HCEC 1CT (cell line): ENCODE measurements at places on chromosomes 7 and 10.

GRCh38 chr7:106926892-106927291 is 61.8 kb downstream of the PIK3CG start:
- no peak for DNase-seq

DNA sequence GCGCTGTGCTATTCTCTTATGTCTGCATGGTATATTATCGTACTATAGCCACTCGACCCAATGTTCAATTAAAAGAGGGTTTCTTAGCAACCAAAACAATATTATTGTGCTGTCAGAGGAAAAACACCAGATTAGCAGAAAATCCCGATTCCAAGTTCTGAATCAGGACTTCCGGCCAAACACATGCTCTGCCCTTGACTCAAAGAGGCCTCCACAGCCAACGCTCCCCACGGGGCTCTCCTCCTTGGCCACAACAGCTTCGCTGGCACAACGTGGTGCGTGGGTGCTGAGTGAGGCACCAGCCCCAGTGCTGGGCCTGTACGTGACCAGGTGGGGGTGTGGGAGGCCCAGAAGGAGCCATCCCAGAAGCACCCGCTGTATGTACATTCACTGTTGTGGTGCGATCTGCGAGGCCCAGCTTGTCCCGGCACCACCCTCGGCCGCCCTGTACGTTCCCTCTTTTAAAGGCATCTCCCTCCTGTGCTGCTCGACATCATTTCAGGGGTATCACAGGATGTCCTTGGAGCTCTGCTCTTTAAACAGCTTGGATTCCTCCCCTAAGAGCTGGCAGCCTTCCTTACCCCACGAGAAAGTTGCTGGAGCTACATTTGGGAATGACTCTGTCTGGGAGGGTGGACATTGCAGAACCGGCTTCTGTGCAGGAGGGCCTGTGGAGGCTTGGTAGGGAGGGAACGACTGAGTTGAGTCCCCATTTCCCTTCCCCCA is 736.2 kb downstream of the PARD3 start:
- no peak for DNase-seq

DNA sequence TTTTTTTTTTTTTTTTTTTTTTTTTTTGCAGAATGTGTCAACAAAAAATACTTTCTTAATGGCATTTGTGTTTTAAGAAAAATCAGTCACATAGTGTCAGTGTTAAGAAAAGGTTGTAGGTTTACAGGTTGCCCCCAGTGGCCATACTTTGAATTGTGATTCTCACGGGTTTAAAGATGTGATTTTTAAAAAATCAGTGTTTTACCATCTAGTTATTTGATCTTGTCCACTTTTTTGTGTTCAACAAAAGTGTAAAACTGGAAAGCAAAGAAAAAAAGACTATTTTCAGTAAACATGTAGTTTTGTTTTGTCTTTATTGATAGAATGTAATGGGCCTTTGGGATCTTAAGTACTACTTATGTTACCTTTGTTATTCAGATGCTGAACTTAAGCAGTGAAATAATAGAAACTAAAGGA is 25.7 kb downstream of the SUV39H2 start:
- peak; percentile 42 for DNase-seq

- no peak for DNase-seq
These were observed 294.2 kb downstream of the GRID1 start for GRCh38 chr10:86072413-86072812.

DNA sequence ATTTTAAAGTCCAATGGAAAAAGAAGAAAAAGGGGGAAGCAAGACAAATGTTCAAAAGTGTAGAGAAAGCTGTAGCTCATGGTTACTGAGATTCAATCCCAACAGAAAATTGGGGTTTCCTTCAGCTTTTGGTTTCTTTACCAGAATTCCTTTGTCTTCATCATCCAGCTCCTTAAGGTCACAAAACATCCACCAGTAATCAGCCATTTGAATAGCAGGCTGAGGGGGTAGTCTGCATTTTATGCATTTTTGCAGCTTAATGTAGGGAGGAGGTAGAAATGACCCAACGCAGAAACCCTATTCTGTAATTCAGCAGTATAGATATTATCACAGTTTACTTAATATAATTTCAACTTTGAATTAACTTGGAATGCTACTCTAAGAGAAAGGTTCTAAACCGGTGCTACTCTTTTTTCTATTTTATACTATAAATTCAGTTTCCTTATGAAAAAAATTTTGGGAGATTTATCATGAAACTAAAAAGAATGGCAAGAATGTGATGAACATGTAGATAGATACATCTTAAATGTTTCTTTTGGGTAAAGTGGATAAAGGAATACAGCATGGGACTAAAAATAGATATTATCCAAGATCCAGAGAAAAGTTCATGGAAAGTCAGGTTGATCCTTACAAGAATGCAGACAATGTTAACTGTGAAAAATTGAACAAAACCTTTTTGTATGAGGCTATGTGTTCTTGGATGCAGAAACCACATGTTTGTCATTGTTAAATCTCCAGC is 596.9 kb downstream of the PHTF2 start:
- no peak for DNase-seq

- DNase-seq: peak; percentile 36
These were observed 222.5 kb downstream of the AHR start for GRCh38 chr7:17520941-17521340.

DNA sequence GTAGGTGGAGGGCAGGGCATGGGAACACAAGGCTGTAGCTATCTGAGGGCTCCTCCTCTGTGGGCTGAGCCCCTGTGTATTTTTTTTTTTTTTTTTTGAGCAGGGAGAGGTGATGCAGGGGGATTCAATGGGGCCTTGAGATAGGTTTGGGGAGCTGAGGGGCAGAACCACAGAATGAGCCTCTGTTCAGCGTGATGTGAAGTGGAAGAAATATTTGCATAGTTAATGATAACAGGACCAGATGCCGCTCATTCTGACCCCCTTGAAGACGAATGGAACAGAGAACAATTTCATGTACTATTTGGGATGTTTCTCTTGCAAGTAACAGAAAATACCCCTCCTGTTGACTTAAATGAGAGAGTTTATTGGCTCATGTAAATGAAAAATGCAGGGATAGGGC is 69.7 kb upstream of the EMX2 start:
- no peak for DNase-seq

- DNase-seq: no peak
These were observed 18.2 kb downstream of the GPR146 start for GRCh38 chr7:1062296-1063294.

- no peak for DNase-seq
These were observed 109.0 kb upstream of the PLXNA4 start for GRCh38 chr7:132685277-132685676.

- no peak for DNase-seq
These were observed 110.8 kb downstream of the JAZF1 start for GRCh38 chr7:28069807-28070206.

DNA sequence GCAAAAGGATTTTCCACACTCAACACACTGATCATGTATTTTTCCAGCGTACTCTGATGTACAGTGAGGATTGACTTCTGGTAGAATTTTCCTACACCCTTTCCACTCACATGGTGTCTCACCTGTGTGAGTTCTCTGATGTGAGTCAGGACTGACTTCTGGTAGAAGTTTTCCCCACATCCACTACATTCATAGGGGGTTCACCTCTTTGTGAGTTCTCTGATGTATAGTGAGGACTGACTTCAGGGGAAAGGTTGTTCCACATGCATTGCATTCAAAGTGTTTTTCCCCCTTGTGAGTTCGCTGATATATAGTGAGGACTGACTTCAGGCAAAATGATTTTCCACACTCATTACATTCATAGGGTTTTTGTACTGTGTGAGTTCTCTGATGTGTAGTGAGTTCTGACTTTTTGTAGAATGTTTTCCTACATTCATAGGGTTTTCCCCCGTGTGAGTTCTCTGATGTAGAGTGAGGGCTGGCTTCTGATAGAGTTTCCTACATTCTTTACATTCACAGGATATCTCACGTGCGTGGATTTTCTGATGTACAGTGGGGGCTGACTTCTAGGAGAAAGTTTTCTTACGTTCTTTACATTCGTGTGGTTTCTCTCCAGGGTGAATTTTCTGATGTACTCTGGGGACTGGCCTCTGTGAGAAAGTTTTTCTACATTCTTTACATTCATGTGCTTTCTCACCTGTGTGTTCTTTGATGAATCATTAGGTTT is 146.5 kb downstream of the GLRX3 start:
- no peak for DNase-seq

GRCh38 chr10:5615316-5615715 is 51.1 kb downstream of the ASB13 start:
- no peak for DNase-seq

DNA sequence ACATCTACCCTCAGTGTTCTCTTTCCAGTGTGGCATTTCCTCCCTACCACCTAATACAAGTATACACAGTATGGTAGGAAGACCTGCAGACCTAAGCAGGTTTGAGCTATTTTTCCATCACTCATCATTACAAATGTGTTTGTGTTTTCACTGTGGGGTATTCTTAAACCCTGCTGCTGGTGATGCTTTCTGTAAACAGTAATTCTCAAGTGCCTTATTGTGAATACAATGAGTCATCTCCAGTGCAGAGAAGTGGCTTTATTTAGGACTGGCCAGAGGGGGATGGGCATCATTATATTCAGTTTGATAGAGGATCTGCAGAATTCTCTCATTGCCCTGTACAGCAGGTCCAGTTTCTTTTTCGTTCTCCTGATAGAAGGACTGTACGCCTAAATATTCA is 63.7 kb downstream of the GRM8 start:
- DNase-seq: no peak

DNA sequence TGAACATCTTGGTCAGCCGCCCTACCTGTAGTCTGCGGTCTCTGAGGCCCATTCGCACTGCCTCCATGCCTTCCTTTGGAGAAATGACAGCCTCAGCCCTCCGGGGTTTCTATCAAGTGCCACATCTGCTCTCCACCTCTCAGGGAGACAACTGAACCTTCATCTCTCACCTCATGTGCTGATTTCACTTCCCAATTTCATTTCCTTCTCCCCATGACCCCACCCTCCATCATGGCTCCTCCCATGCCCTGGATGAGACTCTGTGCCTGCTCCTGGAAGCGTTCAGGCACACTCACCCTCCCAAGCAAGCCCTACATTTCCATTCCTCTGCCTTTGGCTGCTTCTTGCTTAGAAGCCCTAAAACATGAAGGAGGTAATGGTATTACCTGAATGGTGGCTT is 7.8 kb upstream of the SCD start:
- DNase-seq: no peak

DNA sequence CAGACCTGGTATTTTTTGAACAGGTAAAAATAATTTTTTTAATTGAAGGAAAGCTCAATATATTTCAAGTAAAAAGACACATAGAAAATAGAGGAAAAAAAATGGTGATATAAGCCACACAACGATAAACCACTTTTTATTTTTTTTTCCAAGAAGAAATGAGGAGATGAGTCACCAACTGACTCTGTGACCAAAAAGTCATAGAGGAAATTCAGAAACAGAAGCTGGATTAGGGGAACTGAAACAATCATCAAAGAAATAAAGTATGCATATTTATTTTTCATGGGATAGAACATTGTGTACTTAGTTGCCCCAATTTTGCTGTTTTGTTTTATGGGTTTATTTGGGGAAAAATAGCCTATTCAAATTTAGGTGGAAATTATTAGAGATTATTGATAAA is 176.8 kb upstream of the AGR3 start:
- peak; percentile 67 for DNase-seq

DNA sequence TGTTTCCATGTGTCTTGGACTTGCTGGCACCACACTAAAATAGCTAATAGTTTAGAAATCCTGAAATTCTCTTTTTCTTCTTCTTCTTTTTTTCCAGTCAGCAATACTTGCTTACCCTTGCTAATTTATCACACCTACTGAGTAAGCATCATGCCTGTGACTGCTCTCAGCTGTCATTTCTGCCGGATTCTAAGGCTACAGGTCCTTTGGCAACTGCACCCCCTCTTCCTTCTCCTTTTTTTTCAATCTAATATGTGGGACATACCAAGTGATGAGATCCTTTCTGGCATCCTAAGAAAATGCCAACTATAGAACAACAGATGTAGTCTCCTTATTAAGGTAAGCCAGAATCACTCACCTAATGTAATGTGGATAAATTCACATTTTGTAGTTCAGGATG is 444.7 kb downstream of the MAGI2 start:
- DNase-seq: no peak

GRCh38 chr10:35225204-35225603 is 98.6 kb downstream of the CREM start:
- no peak for DNase-seq

- DNase-seq: no peak
These were observed 113.0 kb downstream of the SMURF1 start for GRCh38 chr7:99030951-99031350.

GRCh38 chr7:2488681-2489080 is 12.5 kb upstream of the GRIFIN start:
- DNase-seq: no peak

DNA sequence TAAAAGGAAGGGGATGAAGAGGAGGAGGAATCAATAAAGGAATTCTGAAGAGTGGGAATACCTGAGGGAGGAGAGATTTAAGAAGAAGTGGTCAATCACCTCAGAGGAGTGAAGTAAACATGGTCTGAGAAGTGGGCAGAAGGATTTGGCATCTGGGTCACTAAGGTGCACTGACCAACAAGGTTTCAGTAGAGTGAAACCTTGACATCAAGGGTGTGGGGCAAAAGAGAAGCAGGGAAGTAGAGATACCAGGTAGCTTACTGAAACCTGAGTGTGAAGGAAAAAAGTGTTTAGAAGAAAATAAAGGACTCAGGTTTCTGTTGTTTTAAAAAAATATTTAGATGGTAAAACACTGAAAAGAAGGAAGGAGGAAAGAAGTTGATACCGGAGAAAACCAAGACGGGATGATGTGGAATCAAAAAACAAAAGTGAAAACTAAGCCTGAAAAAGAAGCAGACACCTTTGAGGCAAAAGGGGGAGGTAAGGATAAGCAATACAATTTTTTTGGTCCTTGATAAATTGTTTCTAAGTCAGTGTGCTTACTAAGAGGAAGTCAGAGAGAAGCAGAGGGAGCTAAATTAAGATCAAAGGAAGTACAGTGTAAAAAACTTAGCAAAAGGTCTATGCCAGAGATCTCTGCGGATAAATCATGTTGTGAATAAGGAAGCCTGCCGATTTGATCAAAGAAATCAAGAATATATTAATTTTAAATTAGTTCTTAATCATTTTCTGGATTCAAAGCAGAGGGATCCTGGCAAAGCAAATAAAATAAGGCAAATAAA is 137.2 kb upstream of the GPR22 start:
- DNase-seq: no peak

- DNase-seq: no peak
These were observed 147.5 kb upstream of the RSU1 start for GRCh38 chr10:16964576-16965343.
